ENCODE measurements at places on chromosomes 12 and 14. TPM values are rescaled to one million over a fixed set of nuclear protein-coding genes. Genes with fewer than 3 reads are reported as not detected.

DCN gene
- total RNA-seq: 240 TPM

PTHLH gene
- 0.58 TPM for total RNA-seq

RPS6KA5 gene
- 19.2 TPM for total RNA-seq

KIF5A gene
- total RNA-seq: 2.1 TPM

DYRK2 gene
- 66.0 TPM for total RNA-seq

ARMH4 gene
- total RNA-seq: 0.57 TPM

SOX5 gene
- 1.1 TPM for total RNA-seq

TRHDE gene
- 0.57 TPM for total RNA-seq

TBX5 gene
- not detected for total RNA-seq

HSP90B1 gene
- 1,207 TPM for total RNA-seq

NDUFA9 gene
- total RNA-seq: 225 TPM

KERA gene
- total RNA-seq: not detected

ORMDL2 gene
- 59.3 TPM for total RNA-seq

FOXG1 gene
- not detected for total RNA-seq

IFNG-AS1 gene
- not detected for total RNA-seq

RITA1 gene
- 26.9 TPM for total RNA-seq

GLI1 gene
- 1.4 TPM for total RNA-seq

NEUROD4 gene
- total RNA-seq: not detected

PGAM5 gene
- total RNA-seq: 33.3 TPM

GEMIN2 gene
- 8.2 TPM for total RNA-seq

AJUBA gene
- total RNA-seq: 6.7 TPM

TSPAN19 gene
- total RNA-seq: not detected

LMO3 gene
- 8.1 TPM for total RNA-seq

ADGRD1 gene
- total RNA-seq: 3.5 TPM

ISM2 gene
- total RNA-seq: not detected

SALL2 gene
- total RNA-seq: 2.4 TPM

JDP2 gene
- total RNA-seq: 37.1 TPM

ANKRD13A gene
- 69.1 TPM for total RNA-seq

ZNF641 gene
- total RNA-seq: 7.4 TPM

KRT77 gene
- not detected for total RNA-seq

Data from colonic mucosa (tissue), 4 donors.